ENCODE measurements at places on chromosomes 6 and 20.

- DNase-seq = peak; percentile 80
Observed at GRCh38 chr6:116008470-116009243, 52.0 kb downstream of the FRK start.

DNA sequence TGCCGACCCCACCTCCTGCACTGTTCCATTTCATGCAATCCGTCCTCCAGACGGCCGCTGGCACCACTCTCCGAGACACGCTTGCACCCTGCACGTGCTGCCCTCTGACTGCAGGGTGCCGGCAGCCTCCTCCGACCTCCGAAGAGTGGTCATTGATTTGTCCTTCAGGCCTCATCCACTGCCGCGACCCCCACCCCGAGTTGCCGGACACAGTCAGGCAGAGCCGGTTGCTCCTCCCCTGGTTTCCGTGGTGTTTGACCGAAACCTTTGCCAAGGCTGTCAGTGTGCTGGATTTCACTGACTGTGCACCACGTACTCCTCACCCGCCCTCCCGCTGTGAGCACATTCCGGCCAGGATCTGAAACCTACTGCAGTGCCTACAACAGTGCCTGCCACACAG lies 156.4 kb upstream of the PDE10A start:
- no peak for DNase-seq

DNA sequence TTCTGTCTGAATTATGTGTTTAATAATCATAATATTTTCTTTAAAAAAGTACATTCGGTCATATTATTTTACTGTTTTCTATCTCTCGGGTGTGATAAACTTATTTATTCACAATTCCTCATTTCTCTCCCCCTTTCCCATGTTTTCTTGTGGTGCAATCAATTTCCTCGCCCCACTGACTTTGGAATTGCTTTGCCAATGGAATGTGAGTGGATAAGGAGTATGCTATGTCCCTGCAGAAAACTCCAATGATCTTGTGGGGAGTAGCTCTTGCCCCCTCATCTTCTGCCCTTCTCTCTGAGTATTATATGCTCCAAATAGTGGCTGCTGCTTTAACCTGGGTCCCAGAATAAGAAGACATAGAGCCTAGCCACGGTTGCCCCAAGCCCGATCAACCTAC lies 64.1 kb downstream of the HMGN3 start:
- DNase-seq = peak; percentile 27

DNA sequence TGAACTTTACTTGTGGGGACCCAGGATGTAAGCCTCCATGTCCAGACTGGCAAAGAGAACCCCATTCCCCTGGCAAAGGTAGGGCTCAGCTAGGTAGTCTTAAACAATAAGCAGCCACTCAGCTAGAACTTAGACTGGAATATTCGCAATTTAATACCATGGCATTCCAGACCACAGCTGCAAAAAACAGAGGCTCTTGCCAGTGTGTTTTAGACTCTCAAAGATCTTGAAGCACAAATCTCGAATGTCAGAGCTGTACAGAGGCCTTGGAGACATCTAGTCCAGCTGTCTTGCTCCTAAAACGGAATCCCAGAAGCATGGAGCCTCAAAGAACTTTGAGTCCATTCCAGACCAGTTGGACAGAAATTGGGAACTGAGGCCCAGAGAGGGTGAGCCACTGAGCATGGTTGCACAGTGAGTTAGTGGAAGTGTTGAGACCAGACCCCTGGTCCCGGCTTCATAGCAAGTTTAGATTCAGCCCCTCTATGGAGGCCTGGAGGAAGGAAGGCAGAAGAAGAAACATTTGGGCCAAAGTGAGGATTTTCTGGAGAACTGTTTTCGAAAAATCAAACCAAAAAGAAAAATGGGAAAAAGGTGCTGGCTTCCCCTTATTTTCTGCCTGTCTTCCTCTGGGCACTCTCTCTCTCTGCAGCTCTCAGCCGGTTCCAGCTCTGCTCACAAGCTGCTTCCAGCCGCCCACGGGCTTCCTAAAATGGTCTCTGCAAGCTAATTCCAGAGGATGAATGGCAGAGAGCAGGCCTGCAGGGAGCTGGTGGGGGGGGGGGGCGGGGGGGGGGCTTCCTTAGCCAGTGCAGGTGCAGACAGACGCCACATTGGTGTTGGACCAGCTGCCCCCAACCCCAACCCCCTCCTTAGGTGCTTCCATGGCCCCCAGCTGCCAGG lies 32.4 kb downstream of the AAR2 start:
- DNase-seq = no peak

DNA sequence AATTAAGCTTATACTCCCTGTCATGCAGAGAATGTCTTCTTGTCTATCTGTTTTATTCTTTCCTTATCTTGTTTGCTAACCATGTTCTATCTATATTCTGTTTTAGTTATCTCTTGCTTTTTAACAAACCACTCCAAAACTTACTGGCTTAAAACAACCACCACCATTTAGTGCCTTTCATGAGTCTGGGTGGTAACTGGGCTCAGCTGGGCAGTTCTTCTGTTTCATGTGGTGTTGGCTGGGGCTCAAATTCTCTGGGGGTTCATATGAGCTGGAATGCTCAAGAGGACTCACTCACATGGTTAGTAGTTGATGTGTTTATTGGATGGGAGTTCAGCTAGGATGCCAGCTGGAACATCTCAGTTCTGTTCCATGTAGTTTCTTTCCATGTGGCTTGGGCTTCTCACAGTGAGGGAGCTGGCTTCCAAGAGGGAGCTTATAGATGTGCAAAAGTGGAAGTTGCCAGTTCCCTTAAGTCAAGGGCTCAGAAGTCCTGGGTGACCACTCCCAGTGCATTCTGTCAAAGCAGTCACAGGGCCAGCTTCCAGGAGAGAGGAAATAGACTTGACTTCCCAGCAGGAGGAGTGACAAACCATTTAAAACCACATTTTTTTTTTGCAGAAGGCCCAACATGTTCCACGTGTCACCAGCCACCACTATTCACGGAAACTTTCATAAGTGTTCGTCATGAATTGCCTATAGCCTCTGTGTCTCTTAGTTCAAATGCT lies 70.4 kb downstream of the PLCB4 start:
- no peak for DNase-seq

GRCh38 chr20:15710636-15711035 lies 862.6 kb downstream of the KIF16B start:
- DNase-seq = no peak

DNA sequence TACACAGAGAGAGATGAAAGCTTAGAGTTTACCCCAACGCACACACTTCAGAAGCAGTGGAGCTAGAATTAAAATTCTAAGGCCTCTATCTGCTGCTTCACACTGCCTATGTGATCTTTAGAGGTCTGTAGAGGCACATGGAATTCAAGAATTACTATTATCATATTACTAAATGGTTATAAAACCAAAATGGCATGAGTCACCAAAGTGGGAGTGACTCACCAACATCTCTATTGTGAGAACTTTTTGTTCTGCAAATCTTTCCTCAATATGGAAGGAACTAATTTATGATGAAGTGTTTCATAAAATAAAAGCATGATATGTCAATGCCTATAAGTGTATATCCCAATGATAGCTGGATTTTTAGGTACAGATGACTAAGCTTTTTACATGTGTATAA lies 28.5 kb upstream of the TMEM244 start:
- DNase-seq = peak; percentile 83

GRCh38 chr6:149699150-149699549 lies 18.8 kb downstream of the LATS1 start:
- DNase-seq = no peak

DNA sequence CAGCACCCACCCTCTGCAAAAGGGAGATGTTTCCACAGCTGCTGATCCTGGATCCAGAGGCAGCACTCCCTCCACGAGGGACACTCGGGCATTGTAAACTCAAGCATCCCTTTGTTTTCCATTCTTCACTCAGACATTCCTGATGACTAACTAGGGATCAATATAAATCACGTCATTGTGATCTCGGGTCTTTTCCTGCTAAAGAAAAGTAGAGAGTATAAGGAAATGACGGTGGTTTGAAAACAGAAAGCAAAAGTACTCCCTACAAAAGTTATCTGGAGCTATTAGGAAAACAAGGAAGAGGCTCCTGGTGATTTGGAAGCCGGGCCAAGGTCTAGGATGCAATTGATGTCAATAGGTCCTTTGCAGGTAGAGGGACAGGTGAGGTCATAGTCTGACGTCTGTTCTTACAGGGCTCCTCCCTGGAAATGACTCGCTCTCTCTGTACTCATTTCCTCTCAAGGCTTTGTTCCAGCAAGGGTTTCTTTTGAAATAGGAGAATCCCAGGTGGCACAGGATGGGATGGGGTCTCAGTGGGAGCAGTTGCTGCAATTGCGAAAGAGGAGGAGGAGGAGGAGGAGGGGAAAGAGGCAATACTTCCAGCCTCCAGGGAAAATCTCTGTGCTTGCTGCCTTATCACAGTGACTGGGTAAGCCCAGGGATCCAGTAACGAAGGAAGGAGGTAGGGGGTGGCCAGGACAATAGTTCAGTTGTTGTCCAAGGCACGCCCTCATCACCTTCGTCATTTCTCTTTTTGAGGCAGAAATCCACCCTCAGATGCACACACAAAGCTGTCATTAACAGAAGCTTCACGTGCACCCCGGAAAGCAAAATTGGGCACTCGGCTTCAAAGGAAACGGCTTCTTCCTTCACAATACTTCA lies 222.8 kb downstream of the LY86 start:
- DNase-seq = peak; percentile 68

GRCh38 chr6:163661272-163661671 lies 246.8 kb downstream of the QKI start:
- DNase-seq = no peak

- DNase-seq = no peak
Observed at GRCh38 chr20:61890210-61890609, 175.5 kb downstream of the TAF4 start.

- no peak for DNase-seq
Observed at GRCh38 chr6:56716229-56716628, 73.5 kb upstream of the DST start.

GRCh38 chr6:87926072-87926471 lies 121.6 kb upstream of the SPACA1 start:
- no peak for DNase-seq

DNA sequence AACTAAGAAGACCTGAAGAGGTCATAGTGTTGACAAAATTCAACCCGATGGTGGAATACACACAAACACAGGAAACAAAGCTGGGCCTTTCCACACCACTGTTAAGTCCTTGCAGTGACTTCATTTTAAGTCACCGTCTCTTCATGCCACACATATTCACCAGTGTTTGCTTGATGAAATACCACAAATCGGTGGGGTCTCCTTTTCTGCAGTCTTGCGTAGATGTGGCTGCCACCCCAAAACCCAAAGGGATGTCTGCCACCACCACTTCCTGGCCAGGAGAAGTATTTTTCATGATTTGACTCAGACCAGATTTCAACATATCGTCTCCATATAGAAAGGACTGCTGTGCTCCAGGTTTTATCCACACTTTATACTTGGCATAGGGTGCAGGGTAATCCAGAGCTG lies 11.0 kb upstream of the COL10A1 start:
- DNase-seq = no peak

- no peak for DNase-seq
Observed at GRCh38 chr6:20729086-20729485, 194.8 kb downstream of the CDKAL1 start.

GRCh38 chr6:25035174-25035511 lies 99.4 kb upstream of the RIPOR2 start:
- no peak for DNase-seq

GRCh38 chr20:47796971-47797370 lies 11.7 kb upstream of the SULF2 start:
- DNase-seq = no peak

DNA sequence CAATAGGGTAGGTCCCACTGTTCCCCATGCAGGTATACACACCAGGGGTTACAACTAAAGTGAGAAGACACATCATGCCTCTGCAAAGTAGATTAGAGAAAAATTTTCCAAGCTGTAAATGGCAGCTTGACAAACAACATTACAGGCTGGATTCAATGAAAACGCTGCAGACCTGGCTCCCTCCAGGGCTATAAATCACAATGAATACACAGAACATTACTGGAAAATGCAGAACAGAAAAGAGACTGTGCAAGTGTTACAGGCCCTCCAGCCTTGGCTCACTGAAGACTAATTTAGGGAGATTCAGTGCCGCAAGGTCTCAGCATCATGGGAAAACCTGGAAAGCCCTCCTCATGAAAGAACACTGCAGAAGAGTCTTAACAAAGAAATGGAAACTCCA lies 207.8 kb downstream of the KHDC1L start:
- DNase-seq = no peak

- no peak for DNase-seq
Observed at GRCh38 chr6:78308025-78308424, 559.3 kb upstream of the IRAK1BP1 start.

GRCh38 chr6:116761779-116762178 lies 3.7 kb downstream of the FAM162B start:
- DNase-seq = no peak

DNA sequence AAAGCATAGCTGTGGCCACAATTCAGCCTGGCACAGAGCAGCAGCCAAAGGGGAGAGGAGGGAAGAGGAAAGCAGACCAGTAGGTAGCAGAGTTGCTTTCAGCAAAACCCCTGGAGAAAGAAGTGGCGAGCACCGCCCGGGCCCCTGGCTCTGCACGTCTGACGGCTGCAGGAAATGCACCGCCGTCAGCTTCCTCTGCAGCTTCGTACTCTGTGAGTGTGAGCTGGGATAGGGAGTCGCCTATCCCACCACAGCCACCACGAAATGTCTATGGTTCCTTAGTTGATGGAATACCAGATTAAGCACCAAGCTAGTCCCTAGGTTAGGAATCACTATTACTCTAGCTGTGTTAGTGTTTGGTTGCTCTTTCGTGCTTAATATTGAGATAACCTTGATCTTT lies 79.9 kb upstream of the NAA20 start:
- DNase-seq = no peak

DNA sequence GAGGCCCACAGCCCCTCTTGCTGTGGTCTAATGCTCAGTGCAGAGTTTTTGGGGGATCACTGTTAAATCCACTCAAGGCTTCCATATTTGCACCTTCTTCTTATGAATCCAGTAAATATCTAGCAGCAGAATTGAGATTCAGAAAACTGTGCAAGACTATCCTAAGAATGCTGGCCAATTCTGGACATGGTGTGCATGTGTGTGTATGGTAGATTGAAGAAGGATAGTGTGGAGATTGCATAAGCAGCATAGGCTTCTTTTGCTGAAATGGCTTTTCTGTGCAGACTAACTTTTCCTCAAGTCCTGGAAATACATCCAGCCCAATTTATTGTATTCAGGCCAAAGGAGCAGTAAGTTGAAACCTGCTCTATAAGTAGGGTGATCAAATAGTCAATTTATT lies 39.7 kb downstream of the FBXO9 start:
- DNase-seq = no peak

GRCh38 chr6:135071541-135071940 lies 16.9 kb upstream of the HBS1L start:
- DNase-seq = no peak

Data from fibroblast of lung (primary cell).